CD4-positive, alpha-beta T cell treated with Interferon gamma for 1 hour (primary cell): ENCODE measurements at places on chromosomes 3 and 15.

GRCh38 chr3:108296239-108296638, at the start of gene HHLA2:
HHLA2 (plus strand) TSS chr3:108296548; CDS start chr3:108351814, 55,266 bp downstream.
- DNase-seq = no peak

DNA sequence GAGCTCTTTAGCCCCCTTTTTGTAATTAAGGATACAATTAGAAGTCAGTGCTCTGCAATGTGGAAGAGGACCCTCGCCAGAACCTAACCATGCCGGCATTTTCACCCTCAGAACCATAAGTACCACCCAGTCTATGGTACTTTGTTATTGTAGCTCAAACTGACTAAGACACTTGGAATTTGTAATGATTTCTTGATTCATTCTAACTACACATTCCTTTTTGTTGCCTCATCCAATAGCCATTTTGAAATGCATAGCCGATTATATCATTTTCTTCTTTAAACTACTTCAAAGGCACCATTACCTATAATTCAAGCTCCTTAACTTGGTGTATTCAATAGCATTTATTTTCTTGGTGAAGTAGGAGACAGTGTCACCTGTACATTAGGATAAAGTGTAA, 61.4 kb downstream of the GLB1 start:
- no peak for DNase-seq

DNA sequence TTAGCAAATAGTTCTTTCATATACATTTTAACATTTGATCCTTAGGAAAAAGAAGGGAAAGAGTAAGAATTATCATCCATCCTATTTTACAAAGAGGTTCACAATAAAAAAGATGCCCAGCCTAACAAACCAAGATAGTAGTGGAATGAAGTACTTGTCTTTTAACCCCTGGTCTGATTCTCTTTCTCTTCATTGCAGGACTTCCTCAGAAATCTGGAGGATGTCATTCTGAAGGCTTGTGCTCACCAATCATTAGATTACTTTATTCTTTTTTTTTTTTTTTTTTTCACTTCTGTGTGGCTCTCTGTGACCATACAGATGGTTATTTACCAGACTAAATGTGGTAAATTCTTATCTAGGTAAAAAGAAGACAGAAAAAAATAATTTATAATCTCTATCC, 7.0 kb downstream of the HDGFL3 start:
- DNase-seq = no peak

DNA sequence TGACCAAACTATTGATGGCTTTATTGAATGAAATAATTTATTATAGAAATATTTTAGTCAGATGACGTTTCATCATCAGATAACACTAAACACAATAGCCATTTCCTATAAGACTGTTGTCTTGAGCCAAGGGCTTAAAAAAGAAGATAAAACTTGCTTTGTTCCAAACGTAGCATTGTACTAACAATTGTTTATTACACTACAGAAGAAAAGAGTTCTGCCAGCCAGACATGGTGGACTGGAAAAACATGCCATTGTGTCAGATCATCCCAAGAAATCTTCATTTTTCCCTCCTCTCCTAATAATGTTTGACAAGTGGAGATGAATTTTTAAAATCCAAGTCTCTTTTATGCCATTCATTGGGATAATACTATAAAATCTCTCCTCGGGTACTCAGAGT, 203.3 kb downstream of the CDIN1 start:
- DNase-seq = no peak

GRCh38 chr3:130843441-130843840, 50.4 kb upstream of the ATP2C1 start:
- DNase-seq = no peak

- no peak for DNase-seq
These were observed 304.3 kb downstream of the TLE3 start for GRCh38 chr15:69793431-69793780.

DNA sequence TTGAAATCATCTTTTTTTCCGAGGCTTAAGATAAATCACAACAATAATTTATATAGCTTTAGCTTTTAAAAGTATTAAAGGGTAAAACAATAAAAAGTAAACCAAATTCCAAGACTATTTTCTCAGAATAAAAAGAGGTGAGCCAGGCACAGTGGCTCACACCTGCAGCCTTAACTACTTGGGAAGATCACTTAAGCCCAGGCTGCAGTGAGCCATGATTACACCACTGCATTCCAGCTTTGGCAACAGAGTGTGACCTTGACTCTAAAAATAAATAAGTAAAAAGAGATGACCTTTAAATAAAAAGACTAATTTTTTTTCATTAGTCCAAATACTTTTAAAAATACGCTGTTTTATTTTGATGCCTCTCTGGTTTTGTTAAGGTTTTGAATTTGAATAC, 54.4 kb downstream of the C3orf80 start:
- DNase-seq = no peak
